Activated CD4-positive, alpha-beta T cell treated with anti-CD3 and anti-CD28 coated beads, Interleukin-2, amount 10 ng/mL, durations not matched to agents 24 days and 14 days (primary cell): ENCODE measurements at places on chromosomes 2 and 18.

GRCh38 chr18:73777356-73778031, 370.1 kb downstream of the FBXO15 start:
- DNase-seq: no peak

- DNase-seq: no peak
Measured at GRCh38 chr2:28951910-28952835, 28.9 kb upstream of the TOGARAM2 start.

- no peak for DNase-seq
Measured at GRCh38 chr18:75317703-75318102, 107.1 kb downstream of the TSHZ1 start.

GRCh38 chr18:79458131-79458838, 62.6 kb downstream of the NFATC1 start:
- no peak for DNase-seq

DNA sequence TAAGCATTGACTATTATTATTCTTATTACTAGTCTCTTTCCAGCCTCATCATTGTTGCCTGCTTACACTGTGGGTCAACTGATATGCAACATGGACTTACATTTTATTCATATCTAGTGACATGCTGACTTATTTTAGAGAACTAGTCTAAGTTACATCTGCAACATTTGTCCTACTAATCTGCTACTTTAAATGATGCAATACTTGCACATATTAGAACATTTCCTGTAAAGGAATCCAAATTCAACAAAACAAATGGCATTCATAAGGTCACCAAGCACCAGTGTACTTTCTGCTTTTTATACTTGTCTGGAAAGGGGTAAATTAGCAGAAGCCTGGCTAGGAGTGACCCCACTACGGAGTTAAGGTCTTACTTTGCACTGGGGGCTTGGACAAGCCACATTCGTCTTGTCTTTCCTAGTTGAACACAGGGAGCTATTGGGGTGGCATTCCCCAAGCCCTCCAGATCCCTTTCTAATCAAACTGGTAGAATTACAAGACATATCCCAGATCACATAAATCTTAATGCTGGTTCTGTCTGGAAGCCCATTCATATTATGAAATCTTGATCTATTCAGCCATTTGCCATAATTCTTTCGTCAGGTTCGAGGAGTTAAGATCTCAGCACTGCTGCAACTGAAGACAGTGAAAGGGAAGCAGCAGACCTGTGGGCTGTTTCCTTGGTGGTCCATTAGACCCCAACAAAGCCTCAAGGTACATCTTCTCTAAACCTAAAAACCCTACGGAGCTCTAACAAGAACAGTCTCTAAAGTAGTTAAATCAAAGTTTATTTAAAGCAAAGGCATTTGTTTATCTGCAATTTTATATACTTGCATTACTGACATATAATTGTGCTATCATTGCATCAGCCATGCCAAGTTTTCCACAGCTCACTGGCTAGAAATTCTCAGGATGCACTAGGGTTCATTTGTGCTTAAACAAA, 49.9 kb upstream of the RTN4 start:
- DNase-seq: no peak

GRCh38 chr2:43110442-43110871, 115.9 kb downstream of the ZFP36L2 start:
- no peak for DNase-seq

DNA sequence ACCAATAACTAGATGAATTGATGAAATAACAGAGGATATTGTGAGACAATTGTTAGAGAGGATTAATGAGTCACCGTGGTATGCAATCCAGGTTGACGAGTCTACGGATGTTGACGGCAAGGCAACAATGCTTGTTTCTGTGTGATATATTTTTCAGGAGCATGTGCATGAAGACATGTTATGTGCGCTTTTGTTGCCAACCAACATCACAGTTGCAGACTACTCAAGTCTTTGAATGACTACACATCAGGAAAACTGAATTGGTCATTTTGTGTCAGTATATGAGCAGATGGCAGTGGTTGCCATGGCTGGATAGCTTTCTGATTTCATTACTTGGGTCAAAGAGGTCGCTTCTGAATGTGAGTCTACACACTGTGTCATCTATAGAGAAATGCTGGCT, 96.8 kb upstream of the CRACDL start:
- no peak for DNase-seq

- no peak for DNase-seq
Measured at GRCh38 chr2:170038734-170039133, 139.2 kb upstream of the MYO3B start.

- DNase-seq: no peak
Measured at GRCh38 chr2:229650059-229650458, 64.3 kb downstream of the DNER start.

GRCh38 chr2:75268112-75268511, 68.8 kb upstream of the TACR1 start:
- DNase-seq: no peak

- DNase-seq: peak; percentile 84
Measured at GRCh38 chr2:207073801-207074678, 91.7 kb downstream of the KLF7 start.

GRCh38 chr18:50142441-50143120, 52.4 kb downstream of the MYO5B start:
- DNase-seq: no peak

- no peak for DNase-seq
Measured at GRCh38 chr18:79579807-79580497, 99.7 kb upstream of the CTDP1 start.

- no peak for DNase-seq
Measured at GRCh38 chr2:163527381-163527780, 208.4 kb downstream of the FIGN start.
